T-helper 2 cell (primary cell): ENCODE measurements at places on chromosomes 5 and 9.

GRCh38 chr9:120741701-120742100 is 27.4 kb upstream of the MEGF9 start:
- DNase-seq: no peak

DNA sequence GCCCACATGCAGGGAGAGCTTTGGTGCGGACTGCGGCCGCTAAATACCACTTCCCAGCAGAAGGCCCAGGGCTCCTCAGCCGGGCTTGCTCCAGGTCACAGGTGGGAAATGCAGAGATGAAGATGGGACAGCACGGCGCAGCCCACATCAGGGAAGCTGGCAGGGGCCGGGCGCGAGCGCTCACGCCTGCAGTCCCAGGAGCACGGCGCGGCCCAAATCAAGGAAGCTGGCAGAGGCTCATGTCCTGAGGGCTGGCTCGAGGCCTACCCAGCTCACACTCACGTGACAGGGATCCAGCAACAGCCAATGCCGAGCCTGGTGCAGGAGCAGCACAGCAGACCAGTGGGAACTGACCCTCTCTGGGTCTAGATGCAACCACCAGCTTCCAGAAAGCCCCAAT is 16.3 kb downstream of the LPCAT1 start:
- no peak for DNase-seq

GRCh38 chr9:135515083-135515951 is 5.9 kb upstream of the LCN1 start:
- DNase-seq: no peak

- DNase-seq: no peak
Measured at GRCh38 chr5:61207884-61208283, 45.6 kb upstream of the SMIM15 start.

DNA sequence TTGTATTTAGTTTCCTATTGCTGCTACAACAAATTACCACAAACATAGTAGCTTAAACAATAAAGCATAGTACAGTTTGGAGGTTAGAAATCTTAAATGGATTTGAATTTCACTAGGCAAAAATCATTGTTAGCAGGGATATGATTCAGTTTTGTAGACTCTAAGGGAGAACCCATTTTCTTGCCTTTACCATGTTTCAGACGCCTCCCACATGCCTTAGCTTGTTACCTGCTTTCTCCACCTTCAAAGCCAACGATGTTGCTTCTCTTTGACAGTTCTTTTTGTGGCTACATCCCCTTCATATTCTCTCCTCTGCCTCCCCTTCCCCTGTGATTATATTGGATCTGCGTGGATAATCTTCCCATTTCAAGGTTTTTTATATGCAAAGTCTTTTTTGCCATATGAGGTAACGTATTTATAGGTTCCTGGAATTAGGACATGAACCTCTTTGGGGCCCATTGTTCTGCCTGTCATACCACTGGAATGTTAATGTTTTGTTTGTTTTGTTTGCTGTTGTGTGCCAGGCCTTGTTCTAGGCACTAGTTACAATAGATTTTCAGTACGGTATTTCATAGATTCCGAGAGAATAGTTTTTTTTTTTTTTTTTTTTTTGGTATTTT is 54.1 kb downstream of the UHRF2 start:
- DNase-seq: no peak

GRCh38 chr5:73682176-73682575 is 56.2 kb downstream of the ARHGEF28 start:
- DNase-seq: no peak

GRCh38 chr9:18569941-18570630 is 96.1 kb downstream of the ADAMTSL1 start:
- DNase-seq: no peak

- DNase-seq: no peak
Measured at GRCh38 chr9:35703906-35704672, 14.4 kb upstream of the TPM2 start.

- no peak for DNase-seq
Measured at GRCh38 chr5:7904170-7904569, 35.2 kb downstream of the MTRR start.

- DNase-seq: no peak
Measured at GRCh38 chr9:125948887-125949596, 201.9 kb downstream of the PBX3 start.

DNA sequence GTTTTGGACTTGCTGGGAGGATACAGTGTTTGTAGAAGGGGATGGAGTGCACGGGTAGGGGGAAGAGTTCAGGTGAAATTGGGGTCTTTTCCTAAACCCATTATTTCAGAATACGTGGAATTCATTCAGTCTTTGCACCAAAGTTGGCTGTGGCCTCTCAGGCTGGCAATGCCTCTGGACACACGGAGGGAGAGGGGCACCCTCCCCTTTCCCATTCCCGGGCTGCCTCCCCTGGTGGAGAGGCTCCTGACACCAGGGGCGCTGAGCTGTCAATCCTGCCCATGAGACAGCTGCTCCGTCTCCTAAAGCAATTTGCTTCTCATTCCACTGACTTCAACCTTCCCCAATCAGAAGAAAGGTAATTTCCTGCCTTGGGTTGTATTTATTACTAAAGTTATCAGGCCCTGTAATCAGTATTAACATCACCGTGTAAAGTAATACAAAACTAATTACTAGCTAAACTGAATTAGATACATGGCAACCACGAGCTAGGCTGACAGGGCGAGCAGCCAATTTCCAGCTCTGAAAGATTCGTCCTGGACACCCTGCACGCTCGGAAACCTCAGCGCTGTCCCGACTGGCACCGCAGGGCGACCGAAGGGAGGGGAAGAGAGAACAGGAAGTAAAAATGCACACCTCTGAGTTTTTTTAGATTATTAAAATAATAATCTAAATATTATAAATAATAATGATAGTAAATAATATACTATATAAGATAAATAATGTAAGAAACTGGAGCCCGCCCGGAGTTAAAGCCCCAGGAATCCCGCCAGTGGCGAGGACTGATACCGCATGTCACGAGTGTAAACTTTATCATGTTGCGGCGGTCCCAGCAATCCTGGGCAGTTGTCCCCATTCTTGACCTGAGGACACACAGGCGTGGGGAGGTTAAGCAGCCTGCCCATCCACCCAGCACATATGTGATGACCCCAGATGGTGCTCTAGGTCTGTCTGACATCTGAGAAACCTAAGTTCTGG is 6.9 kb upstream of the OLFM1 start:
- DNase-seq: no peak

DNA sequence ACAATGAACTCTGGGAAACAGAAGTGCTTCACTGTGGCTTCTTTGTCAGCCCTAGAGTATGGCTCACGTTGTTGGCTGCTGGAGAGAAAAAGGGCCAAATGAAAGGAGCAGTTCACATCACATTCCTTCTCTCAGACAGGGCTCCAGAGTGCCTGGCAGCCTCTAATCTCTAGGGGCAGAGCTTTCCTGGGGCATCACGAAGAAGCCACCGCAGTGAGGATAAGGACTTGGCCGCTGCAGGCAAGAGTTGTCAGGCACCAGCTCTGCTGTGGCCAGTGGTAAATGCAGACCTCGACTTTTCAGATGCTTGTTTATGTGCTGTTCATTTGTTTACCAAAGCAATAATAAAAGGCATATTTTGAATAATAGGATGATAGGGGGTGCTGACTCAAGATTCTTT is 227.2 kb downstream of the ICE1 start:
- no peak for DNase-seq

DNA sequence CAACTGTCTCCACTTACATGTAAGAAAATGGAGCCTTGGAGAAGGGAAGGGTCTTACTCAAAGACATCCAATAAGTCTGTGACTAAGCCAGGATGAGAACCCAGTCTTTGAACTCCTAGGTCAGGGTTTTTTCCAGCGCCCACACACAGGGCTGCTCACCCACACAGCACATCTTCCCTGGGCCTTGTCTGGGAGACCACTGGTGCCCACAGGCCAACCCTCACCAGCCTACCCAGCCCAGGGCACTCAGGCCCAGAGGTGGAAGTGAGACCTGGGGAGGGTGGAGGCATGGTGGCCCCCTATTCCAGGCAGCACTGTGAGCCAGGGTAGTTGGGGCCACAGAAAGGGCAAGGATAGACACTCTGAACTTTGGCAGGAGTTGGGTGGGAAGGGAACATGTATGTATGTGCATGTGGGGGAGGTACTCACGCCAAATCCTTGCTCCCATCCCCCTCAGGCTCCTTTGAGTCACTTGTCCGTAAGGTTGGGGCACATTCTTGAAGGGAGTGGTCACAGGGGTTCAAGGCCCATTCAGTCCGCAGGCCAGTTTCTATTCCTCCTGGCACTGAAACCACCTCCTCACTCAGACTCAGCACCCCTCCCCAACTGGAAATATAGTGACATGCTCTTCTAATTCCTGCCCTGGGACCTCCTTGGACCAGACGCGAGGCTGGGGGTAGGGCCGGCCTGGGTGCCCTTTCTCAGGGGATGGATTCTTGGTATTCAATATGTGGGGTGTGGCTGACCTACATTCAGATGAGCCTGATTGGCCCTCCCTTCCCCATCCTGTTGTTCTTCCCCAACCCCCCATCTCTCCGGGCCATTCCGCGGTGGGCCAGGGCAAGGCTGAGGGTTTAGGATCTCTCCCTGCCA is 2.9 kb upstream of the SLC4A9 start:
- no peak for DNase-seq

DNA sequence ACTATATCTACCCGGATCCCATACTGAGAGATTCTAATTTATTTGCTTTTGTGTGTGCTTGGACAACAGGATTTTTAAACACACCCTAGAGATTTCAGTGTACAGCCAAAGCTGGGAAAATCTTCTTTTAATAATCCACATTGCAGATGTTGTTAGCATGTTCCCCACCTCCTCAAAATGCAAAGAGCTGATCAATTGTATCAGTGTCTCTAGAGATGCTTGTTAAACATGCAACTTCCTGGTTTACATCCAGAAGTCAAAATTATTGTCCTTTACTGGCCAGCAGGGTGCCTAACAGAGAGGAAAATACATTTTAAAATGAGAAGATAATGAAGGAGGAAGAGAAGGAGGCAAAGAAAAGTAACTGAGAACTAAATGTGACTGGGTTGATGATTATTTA is 793.3 kb downstream of the SEMA5A start:
- no peak for DNase-seq

DNA sequence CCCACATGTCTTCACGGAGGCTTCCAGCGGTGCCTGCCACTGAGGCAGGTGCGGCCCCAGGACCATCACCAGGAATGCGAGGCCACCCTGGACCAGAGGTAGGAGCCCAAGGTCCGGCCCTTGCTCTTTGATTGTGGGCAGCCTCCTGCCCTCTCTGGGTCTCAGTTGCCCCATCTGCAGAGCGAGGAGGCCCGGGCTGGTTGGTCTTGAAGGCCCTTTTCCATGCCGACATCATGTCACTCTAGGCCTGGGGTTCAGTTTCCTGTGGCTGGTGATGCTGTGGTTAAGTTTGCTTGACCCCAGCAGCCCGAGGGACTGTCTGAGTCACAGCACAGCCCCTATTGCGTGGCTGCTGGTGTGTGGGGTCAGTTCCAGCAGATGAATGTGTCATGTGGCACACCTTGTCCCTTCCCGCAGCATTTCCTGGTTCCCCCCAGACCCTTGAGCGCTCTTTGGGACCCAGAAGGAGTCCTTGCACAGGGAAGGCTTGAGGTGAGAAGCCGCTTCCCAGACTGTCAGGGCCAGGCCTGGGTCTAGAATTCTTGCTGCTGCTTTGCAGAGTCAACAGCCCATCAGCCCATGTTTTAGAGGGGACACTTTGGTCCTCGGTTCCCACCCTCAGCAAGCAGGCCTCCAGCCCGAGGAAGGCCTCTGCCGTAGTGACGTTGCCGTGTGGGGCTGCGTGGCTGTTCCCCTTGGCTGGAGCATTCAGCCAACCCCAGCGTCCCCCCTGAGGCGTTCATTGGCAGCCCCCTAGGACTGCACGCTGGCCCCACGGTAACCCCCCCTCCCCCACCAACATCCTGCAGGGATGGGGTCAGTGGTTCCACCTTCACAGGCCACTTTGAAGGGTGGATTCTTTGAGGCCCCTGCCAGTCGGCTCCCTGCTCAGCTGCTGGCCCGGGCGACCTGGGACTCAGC is 31.0 kb upstream of the HMCN2 start:
- no peak for DNase-seq

- DNase-seq: no peak
Measured at GRCh38 chr5:140321796-140322195, 18.9 kb upstream of the PFDN1 start.

DNA sequence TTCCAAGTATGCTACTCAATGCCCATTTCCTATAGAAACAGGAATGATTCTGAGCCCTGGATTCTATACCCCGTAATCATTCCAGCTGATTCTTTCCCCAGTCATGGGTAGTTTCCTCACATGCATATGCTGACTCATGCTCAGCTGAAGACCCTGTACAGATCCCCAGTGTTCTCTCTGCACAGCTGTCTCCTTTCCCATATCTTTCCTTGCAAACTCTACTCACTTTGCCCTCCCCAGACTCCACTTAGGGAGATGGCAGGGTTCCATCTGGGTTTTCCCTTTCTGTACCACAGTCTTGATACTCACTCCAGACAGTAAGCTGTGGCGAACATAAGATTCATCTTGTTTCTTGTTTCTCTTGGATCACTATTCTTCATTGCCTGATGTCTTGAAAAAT is 357.6 kb downstream of the RAB3C start:
- DNase-seq: no peak

DNA sequence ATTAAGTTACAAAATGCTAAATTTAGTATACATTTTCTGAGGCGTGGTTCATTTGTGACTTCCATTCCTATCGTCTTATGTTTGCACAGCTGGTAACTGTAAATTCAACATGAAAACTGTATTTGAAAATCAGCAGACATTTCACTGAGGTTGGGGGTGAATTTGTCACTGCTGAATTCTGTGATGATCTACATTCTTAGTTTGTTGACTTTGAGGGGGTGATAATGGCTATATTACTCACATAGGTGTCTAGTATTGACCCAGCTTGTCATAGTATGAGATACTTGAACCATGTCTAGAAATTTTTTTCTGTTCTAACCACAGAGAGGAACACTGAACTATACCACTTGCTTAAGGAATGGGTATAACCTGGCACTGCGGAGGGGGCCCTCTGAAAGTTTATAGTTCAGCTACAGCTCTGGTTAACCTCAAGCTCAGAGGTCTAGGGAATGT is 313.3 kb downstream of the PIK3R1 start:
- DNase-seq: no peak

- no peak for DNase-seq
Measured at GRCh38 chr5:43680286-43680685, 77.3 kb downstream of the NNT start.

DNA sequence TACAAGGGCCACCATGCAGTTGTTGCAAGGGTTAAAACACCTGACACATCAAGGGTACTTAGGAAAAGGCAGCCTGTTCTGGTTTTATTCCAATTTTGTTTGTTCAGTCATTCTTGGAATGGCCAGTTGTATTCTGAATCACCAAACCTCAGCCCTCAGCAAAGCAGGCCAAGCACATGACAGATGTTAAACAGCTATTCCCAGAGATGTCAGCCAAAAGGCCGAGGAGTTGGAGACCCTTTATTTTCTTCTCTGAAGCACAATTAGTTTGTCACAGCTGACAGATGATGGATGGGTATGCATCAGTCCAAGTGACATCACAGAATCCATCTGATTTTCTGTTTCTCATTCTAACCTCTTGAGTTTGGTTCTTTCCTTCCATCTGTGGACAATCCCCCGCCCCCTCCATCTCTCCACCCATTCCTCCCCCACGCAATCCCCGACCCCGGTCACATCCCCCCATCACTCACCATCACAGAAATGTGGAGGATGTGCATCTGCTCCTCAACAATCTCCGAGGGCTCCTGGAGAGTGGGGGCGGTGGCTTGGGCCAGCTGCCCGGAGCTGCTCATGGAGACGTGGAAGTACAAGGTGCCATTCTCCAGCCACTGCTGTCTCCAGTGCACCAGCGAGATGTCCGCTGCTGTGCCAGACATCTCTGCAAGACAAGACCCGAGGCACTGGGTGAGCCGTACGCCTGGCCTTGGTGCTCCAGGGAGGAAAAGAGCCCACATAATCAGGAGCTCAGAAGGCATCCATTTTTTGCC is 123.8 kb downstream of the ASTN2 start:
- no peak for DNase-seq
